ENCODE measurements at places on chromosomes 5 and 9.

GRCh38 chr5:333945-334344 is 12.4 kb downstream of the AHRR start:
- DNase-seq: no peak

- DNase-seq: peak; percentile 52
These were observed 97.0 kb downstream of the MEF2C start for GRCh38 chr5:88785746-88786565.

DNA sequence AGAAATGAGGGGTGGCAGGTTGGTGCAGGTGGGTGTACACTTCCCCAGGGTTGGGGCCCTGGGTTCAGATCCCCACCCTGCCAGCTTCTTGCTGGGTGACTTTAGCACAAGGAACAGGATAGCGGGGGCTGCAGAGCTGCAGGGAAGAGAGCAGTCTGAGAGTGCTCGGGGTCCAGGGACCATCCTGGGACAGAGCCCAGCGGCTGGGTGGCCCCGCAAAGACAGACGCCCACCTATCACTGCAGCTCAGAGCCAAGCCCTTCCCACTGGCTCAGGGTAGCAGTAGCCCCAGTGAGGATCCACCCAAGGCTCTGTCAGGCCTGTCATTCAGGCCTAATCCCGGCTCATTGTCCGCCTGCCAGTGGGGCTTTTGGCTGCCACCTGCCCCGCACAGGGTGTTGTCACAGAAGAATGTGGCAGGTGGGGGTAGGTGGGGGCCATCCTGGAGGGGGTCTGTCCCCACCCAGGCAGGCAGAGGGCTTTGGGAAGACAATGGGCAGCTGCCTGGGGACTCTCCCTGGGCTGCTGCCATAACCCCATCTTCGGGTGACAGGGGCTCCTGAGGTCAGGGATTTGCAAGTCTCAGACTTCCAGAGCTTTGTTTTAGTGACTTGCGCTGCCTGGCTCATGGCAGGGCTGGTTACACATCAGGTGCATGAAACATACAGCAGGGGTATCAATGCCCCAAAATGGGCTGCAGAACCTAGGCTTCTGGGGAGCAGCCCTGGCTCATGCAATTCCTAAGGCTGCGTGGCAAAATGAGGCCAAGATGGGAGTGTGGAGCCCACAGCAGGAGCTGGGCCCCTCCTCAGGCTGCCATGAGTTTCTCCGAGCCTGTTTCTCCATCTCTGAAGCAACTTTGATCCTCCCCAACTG is 52.1 kb downstream of the BARX1 start:
- no peak for DNase-seq

- DNase-seq: no peak
These were observed 19.6 kb downstream of the SLC38A9 start for GRCh38 chr5:55692509-55692908.

DNA sequence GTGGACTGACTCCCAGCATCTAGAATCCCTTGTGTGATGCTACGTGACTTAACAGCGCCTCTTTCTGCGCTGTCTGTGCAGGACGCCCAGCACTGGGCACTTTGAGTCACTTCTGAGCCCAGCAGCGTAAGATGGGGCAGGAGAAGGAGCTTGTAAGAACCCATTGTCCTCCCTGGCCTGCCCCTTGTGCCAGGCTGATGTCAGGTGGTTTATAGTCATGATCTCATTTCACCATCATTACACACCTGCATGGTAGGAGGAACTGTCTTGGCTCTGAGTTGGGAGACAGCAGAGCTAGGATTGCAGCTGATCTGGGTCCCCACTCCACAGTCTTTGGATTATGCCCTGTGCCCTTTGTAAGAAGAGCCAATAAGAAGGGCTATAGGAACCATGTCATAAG is 12.2 kb downstream of the ERGIC1 start:
- DNase-seq: no peak

DNA sequence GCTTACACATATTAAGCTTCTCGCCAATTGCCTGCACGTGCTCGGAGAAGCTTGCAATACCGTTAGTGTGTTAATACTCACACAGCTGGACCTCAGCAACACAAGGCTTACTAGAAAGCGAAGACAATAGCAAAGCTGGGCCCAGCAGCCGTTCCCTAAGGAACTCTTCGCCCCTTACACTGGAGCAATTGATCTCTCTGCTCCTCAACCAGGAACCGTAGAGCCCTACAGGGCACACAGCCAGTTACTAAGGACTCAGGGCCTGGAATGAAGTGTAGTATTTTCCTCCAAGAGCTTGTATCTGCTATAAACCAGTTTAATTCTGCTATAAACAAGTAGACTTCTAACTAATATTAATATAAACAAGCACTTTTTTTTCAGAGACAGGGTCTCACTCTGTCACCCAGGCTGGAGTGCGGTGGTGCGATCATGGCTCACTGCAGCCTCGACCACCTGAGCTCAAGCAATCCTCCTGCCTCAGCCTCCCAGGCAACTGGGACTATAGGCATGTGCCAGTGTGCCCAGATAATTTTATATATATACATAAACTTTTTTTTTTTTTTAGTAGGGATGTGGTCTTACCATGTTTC is 67.0 kb upstream of the SIMC1 start:
- DNase-seq: no peak

GRCh38 chr5:40649463-40650030 is 30.2 kb upstream of the PTGER4 start:
- DNase-seq: no peak

GRCh38 chr5:5159282-5160103 is 19.4 kb downstream of the ADAMTS16 start:
- DNase-seq: no peak

GRCh38 chr5:67160272-67160671 is 36.3 kb downstream of the CD180 start:
- no peak for DNase-seq

- no peak for DNase-seq
These were observed 107.9 kb downstream of the TRIO start for GRCh38 chr5:14250748-14251701.

DNA sequence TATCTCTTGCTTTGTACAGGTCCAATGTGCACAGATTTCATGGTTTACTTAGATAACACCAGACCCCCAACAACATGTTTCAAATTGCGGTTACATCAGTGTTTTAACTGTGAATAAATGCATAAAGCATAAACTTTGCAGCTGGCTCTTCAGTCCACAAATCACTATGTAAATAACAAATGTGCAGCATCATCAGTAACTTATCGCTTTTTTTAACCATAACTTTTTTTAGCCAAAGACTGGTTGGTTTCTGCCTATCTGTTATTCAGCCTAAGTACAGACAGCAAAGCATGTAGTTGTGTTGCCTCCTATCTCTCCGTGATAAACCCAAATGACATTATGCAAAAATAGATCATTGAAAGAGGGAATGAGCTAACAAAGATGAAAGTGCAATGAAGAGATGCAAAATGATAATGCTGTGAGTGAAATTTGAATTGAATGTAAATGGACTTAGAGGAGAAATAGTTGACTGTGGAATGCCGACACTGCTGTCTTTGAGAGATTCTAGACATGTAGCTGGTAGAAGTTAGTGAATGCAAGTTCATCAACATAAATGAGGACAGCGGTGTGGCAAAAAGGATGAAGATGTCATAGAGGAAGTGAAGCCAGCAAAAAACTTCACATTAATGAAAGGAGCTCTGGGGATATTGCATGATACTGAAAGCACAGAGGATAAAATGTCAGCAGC is 108.8 kb downstream of the PDE8B start:
- no peak for DNase-seq

GRCh38 chr5:39080597-39081204 is 6.5 kb upstream of the RICTOR start:
- DNase-seq: peak; percentile 85

- no peak for DNase-seq
These were observed 17.7 kb downstream of the MLLT3 start for GRCh38 chr9:20604562-20604961.

DNA sequence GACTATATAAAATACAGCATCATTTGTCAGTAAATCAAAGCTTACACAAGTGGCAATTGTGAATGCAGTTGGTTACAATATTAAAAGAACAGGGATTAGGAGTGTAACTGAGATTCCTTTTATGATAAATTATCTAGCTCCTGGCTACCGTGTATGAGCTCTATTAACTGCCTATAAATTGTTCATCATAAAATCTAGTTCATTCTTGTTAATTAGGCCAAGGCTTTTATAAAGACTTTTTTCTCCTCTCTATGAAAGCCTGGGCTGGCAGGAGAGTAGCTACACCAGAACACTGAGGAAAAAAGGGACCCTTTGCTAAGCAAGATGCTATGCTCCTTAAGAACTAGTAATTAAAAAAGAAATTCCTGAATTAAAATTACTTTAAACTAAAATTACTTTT is 132.4 kb upstream of the MEF2C start:
- DNase-seq: no peak

GRCh38 chr5:122704247-122705036 is 70.4 kb upstream of the SNX2 start:
- DNase-seq: peak; percentile 45

- peak; percentile 61 for DNase-seq
These were observed 69.2 kb downstream of the SYK start for GRCh38 chr9:90870621-90871326.

- DNase-seq: no peak
These were observed 1653.1 kb upstream of the CDH9 start for GRCh38 chr5:28691526-28691925.

GRCh38 chr5:41465493-41466171 is 44.8 kb downstream of the PLCXD3 start:
- no peak for DNase-seq

DNA sequence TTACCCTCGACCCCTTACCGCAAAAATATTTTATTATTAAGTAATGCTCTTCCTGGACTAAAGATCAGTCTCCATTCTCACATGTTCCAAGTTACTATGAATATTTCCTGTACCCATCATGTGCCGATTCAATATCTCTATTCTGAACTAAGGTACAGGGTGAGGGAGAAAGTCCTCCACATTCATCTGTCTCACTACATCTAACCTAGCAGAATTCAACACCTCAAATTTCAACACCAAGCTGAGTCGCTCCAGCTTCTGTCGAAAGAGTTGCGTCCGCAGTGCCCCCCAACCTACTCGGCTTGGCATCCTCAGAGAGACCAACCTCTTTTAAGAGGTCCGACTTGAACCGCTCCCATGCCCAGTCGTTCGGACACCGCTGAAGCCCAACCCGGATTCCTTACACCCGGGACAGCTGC is 1.0 kb downstream of the CERT1 start:
- DNase-seq: no peak

Measured in Ammon's horn (tissue), 1 donor.